ENCODE measurements at places on chromosomes 3 and 15.

DNA sequence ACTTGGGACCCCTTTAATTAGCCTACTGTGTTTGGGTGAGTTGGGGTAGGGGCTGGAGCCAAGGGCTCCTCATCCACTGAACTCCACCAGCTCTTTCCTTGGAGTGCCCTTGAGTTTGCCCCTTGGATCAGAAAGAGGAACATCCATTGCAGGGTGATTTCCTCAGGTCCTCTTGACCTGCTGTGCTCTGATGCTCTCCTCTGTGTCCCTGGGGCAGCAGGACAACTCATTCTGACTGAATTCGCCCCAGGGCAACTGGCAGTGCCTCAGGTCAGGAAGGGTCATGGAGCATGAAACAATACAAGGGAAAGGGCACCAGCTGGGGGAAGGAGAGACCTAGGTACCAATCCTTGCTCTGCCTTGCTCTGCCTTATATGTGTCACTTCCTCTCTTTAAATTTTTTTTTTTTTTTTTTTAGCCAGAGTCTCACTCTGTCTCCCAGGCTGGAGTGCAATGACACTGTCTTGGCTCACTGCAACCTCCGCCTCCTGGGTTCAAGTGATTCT lies 47.8 kb downstream of the BSN start:
- DNase-seq: no peak

DNA sequence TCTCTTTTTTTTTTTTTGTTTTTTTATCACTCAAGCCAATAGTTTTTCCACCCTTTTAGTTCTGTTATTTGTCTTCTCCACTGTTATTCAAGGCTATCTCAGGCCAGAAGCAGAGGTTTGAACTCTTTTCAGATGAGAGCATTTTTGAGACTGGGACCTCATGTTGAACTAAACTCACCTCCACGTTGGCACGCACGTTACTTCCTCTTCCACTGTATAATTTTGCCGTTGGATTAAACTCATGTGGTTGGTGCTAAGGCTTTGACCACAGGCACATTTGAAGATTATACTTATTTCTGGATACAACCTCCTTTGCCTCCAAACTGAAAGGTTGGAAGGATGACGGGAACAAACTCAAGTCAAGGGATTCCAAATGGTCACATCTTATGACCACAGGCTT lies 501.3 kb upstream of the TPRG1 start:
- DNase-seq: no peak

- no peak for DNase-seq
Measured at GRCh38 chr3:10926811-10927521, 65.6 kb upstream of the SLC6A1 start.

DNA sequence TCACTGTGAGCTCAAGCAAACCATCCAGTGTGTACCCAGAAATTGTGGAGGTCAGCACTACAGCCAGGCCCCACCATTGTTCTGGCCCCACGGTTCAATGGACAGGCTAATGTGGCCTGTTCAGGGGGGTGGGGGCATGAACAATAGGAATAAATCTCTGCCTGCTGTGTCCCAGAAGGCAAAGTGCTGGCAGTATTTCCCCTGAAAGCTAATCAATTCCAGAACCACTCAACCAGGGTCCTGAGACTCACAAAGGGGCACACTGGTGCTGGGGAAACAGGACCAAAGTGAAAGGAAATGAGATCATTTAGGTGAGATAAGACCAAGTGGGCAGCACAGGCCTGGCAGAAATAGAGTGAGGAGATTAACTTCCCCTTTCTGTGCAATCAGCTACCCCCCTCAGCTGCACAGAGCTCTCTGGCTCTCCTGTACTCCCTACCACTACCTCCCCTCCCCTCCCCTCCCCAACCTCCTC lies 11.5 kb downstream of the CRYGS start:
- DNase-seq: no peak

DNA sequence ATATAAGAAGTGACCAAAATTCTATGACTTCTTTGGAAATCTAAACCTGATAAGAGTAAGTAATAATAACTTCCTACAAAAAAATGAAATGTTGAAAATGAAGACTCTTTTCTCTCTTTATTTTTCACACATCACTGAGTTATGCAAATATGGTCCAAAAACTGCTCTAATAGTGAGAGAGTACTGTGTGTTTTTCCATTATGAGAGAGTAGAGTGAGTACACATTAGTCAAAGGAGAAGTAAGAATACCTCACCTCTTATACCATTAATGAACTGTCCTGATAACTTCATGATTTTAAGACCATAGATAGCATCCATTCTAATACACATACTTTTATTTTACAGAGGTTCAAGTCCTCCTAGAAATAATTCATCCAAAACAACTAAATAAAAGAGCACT lies 1310.2 kb downstream of the SI start:
- no peak for DNase-seq

DNA sequence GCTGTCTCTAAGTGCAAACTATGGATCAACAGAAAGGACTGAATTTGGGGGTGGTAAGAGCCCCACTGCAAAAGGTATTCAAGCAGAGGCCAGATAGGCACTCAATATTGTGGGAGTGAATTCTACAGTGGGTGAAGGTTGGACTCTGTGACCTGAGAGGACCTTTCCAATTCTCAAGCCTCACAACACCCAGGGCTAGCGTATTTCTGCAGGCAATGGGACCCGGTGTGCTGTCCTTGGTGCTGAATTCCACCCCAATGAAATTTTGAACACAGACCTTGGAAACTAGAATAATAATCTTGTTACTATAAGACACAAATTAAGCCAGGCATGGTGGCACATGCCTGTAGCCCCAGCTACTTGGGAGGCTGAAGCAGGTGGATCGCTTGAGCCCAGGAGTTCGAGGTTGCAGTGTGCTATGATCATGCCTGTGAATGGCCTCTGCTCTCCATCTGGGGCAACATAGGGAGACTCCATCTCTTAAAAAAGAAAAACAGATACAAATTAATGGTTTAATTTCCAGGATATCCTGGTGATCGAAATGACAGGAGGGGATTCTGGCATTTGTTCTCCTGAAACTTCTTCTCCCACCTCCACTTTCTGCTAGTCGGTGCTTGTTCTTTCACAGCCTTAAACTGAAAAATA lies 135.4 kb downstream of the RAB11A start:
- DNase-seq: no peak

DNA sequence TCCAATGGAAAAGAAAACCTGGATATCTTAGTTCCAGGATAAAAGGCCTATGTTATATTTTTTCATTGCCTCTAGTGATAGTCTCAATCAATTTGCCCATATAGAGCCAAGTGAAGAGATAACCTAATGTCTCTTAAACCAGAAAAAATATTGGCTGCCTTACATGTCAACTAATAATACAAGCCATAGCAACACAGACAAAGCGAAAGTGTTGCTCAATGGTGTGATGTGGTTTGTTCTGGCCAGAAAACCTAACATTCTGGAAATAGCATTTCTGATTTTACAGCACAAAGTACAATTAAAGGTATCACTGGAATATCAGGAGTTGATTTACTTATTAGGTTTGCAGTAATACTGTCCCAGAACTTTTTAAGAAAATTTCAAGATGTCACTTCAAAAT lies 101.5 kb downstream of the ATP8B4 start:
- no peak for DNase-seq

- DNase-seq: no peak
Measured at GRCh38 chr15:58873267-58873666, 60.2 kb downstream of the SLTM start.

DNA sequence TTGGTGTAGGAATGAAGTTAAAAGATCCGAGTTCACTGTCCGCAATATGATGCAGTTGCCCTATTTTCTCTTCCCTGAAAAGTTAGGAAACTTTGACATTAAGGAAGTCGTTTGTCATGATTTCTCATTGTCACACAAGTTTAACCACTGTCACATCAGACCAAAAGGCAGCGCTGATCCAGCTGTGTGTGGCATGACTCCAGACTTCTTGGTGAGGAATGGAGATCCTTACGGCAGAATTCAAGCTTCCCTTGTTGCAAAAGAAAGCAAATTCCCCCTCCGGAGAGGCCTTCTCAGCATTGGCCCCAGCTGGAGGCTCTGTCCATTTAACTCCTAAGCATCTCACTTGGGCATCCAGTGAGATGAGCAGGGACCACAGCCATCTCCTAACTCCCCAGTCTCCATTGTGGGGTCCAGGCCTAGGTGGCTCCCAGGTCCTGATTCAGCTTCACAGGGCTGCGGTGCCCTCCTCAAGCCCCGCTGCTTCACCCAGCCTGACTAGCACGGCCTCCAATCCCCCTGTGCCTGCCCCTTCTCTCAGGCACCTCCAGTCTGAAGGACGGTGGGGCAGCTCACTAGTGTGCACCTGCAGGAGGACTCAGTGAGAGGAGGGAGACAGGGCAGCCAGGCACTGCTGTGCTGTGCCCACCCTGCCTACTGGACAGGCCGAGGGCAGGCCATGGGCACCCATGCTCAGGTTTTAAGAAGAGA lies 159.5 kb downstream of the CHSY1 start:
- no peak for DNase-seq

DNA sequence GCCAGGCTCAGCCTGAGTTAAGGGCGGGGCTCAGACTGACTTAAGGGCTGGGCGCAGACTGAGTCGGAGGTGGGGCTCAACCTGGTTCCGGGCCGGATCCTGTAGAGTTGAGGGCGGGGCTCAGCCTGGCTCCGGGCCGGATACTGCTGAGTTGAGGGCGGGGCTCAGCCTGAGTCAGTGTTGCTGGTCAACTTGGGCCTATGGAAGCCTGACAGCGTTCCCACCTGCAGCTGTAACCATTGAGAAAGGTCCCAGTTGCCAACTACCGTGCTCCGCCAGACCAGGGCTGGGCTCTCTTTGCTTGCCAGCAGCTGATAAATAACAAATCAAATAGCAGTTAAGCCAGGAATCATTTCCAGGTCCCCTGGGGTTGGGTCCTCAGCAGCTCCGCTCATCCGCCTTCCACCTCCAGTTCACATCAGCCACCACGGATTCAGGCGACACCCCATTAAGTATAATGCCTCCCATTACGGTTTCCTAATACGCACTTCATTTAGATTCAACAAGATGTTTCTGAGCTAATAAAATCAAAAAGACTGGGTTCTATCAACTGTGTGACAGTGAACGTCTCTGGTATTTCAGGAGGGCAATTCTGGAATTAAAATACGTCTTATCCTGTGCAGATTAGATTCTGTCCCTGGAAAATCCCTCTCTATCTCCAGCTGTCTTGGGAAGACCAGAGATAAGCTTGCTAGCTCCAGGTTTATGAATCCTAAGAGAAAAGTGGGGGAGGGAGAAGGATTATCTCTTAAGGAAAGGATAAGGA lies 7.3 kb downstream of the GRIP2 start:
- DNase-seq: no peak

GRCh38 chr3:191740712-191741111 lies 279.7 kb downstream of the PYDC2 start:
- no peak for DNase-seq

DNA sequence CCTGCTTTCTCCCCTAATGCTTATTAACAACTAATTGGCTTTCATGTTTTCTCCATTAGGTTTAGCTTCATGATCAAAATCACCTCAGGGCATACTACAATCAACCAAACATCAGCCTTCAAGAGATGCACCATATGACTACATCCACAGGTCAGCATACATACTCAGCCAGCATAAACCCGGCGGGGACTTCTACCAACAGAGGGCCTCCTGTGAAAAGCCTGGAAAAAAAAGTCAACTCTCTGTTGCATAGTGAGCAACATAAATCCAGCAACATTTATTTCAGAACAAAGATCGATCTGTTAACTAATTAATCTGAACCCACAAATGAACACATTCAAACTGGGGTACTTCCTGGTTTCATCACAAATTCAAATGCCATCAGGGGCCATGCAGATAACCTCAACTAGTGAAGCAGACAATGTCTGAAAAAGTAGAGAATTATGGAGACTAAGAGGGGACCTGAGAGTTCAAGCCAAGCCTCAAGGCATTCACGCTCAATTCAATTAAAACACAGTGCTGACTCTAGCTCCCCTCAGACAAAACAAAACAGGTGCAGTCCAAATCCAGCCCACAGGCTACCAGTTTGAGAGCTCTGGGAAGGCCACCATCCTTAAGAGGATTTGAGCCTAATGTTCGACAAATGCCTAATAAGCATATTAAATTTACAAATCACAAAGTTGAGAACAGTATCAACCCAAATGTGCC lies 124.5 kb downstream of the MAGI1 start:
- DNase-seq: peak; percentile 35

DNA sequence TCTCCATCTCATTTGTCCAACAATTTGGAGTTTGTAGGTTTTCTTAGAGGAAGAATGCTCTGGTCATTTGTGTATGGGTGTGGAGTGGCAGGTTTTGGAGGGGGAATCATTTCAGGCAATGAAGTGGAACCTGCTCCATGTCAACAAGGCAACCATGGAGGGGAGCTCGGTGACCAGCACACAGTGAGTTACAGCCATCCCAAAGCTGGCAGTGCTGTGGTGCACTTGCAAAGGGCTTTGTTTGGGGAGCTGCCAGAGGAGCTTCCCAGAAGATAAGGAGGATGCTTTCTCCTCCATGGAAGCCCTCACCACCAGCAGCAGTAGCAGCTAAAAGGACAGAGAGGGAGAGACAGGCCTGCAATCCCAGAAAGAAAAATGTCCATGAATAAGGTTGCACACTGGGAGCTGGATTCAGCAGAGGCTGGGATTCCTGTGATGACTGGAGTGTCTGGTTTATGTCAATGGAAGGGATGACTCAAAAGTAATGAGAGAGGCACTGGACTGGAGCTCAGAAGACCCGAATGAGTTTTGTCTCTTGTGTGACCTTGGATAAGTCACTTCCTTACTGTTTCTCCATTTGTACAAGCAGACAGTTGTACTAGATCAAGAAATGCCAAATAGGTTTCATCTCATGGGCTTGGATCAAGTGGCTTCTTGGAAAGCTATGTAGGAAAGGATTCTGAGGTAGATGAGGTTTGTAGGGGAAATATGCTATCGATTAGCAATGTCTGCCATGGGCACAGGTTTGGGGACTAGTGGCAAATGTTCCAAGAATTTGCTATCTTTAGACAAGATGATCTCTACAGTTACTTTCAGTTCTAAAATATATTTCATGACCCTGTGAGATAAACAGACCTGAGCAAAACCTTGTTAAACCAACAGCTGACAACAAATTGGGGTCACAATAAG lies 27.2 kb upstream of the UBE2Q2 start:
- DNase-seq: no peak

GRCh38 chr3:60759439-60759838 lies 491.8 kb downstream of the FHIT start:
- DNase-seq: no peak

- DNase-seq: no peak
Measured at GRCh38 chr3:195081242-195081963, 189.6 kb downstream of the XXYLT1 start.
